ENCODE measurements at places on chromosomes 7 and 10.
A peak's percentile ranks its signal among the peaks of the same experiment; 100 is the strongest.

GRCh38 chr7:20793248-20793647 is 6.6 kb upstream of the SP8 start:
- no peak for DNase-seq

DNA sequence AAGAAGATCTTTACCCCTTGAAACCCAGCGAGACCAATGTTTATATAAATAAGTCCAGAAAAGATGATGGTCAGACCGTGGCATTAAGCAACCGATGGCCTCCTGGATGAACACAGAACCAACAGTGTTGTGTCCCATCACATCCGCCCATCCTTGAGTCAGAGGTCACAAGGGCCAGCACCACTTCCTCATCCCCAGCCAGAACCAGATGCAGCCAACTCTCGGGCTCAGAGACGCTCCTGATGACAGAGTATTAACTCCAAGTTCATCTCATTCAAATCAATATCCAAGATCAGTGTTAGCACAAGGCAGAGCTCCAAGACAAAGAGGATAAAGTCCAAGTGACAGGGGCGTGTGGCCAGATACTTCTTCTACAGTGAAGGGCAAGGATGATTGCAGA is 63.5 kb downstream of the FAM53B start:
- DNase-seq = no peak

DNA sequence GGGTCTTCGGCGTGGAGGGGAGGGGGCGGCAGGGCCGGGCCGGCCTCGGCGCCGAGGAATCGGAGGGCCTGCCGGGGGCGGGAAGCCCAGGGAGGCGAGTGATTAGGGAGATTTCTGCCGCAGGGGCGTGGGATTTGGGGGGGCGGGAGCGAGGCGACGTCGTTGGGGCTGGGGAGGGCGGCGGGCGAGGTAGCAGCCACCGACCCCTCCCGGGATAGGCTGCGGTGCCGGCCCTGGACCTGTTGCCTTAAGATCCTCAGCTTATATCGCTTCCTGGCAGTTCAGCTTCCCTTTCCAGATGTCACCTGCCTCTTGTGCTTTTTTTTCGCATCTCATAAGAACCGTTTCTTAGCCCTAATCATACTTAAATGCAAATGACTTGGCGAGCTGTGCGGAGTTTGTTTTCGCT is 655 bp downstream of the LMTK2 start:
- peak; percentile 5 for DNase-seq

- DNase-seq = no peak
These were observed 93.8 kb upstream of the MEOX2 start for GRCh38 chr7:15780271-15780670.

DNA sequence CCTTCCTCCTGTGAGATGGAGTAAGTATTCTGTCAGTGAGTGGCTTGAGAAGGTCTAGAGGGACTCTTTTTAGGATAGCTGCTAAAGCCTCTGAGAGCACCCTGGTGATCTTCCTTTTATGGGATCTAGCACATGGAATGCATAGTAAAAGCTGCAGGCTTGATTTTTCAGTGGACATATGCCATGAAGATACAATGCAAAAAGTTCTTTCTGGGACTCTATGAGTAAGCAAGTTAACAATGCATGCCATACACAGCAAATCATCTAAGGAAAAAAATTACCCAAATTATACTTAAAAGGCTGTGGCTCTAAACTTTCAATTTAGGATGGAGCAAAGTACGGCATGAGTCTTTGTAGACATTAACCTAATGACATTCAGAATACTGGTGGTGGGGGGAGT is 154.5 kb downstream of the SGMS1 start:
- no peak for DNase-seq

- DNase-seq = no peak
These were observed 1.2 kb upstream of the OR6V1 start for GRCh38 chr7:143050931-143051330.

DNA sequence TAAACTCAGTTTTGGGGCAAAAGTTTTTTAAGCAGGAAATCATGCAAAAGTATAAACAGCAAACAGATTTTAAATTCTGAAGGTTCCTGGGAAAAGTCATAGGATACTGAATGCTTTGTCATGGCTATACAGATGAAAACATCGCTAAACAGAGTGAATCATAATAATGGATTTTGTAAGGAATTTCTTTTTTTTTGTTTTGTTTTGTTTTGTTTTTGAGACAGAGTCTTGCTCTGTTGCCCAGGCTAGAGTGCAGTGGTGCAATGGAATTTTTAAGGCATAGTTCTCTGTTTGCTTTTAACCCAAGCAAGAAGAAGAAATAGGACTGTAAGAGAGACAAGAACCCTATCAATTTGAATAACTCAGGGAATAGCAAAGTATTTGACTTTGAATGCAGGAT is 285.3 kb downstream of the NRG3 start:
- no peak for DNase-seq

DNA sequence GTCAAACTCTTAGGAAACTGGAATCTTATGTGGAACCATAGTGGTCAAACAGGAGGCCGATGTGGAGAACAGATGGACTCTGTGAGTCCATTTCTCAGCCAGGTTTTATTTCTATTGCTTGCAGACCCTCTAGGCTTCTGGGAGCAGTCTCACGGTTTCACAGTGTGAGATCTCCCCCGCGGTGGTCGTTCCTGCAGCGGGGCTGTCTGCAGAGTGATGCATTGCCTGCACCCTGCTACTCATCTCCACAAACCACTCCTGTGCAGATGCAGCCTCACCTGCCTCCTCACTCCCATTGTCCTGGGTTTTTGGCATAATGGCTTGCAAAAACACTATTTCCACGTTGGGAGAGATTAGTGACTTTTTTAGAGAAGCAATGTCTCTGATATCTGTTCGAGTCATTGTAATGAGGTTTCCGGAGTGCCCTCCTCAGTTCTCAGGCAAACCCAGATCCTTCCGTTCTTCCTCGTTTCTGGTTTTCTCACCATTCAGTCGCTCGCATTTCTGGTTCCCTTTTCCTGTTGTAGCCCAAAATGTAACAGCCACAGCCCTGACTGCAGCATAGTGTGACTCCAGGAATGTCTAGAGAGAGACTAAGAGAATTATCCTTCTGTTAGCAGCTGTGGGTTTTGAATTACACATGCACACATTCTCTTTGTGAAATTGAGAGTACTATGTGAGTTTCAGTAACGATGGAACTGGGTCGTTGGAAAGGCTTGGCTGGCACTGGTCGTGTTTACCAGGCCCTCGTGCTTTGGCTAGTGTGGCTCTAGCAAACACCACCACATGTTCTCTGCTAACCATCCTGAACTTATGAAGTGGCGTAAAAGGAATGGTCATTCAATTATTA is 30.2 kb downstream of the ACADSB start:
- DNase-seq = no peak

DNA sequence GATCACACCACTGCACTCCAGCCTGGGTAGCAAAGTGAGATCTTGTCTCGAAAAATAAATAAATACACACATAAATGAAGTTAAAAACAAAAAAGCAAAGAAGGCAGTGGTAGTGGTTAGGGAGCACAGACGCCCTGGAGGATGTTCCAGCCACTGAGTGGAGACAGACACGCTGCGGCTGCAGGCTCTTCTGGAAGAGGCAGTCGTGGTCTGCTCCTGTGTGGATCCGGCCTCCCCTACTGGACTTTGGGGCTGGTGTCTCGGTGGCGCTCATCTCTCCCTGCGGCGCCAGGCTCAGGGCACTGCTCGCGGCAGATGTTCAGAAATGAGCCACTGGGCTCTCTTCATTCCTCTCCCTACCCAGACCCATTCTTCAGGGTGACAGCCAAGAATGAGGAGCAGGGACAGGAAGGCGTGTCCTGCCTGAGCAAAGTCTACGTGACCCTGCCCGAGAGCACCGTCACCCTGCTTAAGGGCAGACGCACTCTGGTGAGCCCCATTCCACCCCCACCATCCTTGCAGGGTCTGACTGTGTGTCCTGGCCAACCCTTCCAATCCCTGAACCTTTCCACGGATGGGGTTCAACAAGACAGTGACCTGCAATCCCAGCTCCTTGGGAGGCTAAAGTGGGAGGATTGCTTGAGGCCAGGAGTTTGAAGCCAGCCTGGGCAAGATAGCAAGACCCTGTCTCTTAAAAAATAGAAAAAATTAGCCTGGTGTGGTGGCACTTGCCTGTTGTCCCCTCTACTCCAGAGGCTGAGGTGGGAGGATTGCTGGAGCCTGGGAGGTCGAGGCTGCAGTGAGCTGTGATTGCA is 26.2 kb downstream of the ZAN start:
- no peak for DNase-seq

- no peak for DNase-seq
These were observed 43.5 kb upstream of the LRRC4 start for GRCh38 chr7:128074736-128075135.

DNA sequence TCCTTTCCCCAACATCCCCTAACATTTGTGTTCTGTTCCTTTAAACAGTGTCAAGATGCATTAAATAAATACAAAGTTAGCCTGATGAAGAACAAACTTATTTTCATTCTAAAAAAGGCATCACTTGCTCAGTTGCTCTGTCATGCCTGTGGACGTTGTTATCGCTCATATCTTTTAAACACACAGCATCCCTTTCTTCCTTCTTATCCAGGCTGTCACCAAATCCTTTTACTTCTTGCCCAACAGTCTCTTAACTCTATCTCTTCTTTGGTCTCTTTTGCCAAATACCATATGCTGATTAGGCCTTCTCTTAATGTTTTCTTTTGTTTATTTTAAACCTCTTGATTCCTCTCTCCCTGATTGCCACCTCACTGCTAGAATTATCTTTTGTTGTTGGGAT is 43.9 kb downstream of the DKK1 start:
- DNase-seq = no peak

- DNase-seq = no peak
These were observed 123.6 kb downstream of the TCF7L2 start for GRCh38 chr10:113073549-113074189.

DNA sequence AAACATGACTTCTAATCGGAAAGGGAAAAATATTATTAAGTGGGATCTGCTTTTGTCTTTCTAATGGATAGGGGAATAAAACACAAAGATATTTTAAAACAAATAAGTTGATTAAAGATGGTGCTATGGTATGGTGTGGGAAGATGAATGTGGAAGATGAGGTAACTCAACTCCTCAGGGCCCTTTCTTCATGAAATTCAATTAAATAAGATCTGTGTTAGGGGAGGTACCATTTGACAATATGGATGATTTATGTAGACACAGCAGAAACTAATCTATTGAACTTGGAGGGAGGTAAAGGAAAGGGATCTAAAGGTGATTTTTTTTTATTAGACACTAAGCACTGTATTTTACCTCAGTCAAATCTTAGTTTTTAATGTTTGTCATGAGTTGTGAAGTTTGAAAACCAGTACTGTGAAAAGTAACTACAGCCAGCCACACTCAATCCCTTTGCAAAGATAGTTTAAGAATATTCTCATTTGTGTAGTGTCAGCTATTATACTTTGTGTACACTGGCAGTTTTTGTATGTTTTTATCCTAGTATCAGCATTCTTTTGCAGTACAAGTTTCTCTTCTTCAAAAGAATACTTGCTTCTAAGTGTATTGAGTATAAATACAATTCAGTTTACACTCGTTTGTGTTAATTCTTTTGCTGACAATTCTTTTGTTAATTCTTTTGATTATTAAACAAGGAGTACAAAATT is 151.3 kb downstream of the PHF14 start:
- DNase-seq = no peak

GRCh38 chr10:76675951-76676587 is 961.5 kb downstream of the KCNMA1 start:
- DNase-seq = no peak

GRCh38 chr10:78686444-78687060 is 382.2 kb upstream of the ZMIZ1 start:
- DNase-seq = no peak

- no peak for DNase-seq
These were observed 6.9 kb downstream of the CELF2 start for GRCh38 chr10:11024596-11024995.

DNA sequence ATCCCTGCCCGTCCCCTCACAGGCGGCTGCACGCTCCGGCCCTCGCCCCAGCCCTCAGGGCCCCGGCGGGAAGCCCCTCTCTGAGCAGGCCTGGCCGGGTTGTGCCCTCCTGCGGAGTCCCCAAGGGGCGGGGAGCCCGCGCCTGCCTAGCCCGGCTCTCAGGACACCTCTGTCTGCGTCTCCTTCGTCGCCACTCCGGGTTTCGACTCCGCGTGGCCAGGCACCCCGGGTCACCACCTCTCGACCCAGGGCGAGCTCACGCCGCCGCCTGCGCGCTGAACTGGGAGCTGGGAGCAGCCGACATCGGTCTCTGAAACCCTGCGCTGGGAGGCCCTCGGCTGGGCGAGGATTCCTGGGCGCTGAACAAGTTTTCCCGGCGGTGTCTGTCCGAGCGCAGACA is 6.2 kb upstream of the OGDHL start:
- DNase-seq = no peak

DNA sequence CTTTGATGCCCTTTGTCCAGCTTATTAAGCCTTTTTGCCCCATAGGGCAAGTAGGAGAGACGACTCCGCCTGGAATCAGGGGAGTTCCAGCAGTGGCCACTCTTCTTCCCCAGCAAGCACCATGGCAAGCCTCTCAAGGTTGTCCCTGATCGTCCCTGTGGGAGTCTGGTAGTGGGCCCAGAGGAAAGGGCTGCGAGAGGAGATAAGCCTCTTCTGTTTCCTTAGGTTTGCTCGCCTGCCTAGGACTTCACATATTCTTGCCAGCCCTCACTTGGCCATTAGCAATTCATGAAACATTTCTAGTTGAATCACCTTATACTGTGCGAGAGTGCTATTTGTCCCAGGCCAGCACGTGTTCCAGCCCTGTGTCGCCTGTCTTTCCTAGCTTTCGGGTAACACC is 47.8 kb upstream of the CPN1 start:
- DNase-seq = no peak

GRCh38 chr7:140876519-140877248 is 48.0 kb downstream of the BRAF start:
- no peak for DNase-seq

DNA sequence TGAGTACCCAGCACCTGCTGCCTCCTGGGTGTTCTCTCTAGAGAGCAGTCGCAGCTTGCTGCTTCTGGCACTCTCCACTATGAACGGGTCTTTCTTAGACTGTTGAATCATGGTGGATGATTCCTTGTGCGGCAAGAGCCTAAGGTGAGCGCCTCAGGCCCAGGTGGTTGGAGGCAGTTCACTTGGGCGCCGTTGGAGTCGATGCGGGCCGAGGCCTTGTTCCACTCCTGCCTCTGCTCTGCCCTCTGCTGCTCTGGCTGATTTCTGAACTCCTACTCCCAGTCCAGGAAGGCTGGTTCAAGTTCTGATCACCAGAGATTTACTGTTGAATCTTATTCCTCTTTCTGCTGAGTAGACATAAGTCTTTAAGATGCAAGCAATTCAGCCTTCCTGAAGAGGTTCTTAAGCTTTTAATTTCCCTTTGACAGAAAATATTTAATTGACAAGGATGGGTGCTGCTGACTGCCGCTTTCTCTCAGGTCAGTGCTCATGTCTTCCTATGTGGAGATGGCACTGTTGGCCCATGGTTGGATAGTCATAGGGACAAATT is 10.4 kb downstream of the YKT6 start:
- no peak for DNase-seq

DNA sequence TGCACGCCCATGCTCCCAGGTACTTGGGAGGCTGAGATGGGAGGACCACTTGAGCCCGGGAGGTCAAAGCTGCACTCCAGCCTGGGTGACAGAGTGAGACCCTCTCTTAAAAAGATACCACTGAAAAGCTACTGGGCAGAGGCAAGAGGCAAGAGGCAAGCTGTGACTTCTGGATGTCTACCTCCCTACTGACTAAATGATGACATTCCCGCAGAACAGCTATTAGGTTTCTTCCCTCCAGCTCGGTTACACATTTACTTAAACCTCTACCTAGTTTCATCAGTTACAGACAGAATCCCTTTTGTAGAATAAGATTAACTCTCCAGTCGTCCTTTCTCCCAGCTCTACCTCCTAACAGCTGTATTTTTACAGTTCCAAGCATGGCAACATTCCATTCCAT is 21.2 kb downstream of the RHEB start:
- DNase-seq = no peak

- peak; percentile 66 for DNase-seq
These were observed 46.3 kb downstream of the PLEKHA8 start for GRCh38 chr7:30074422-30075030.
